ENCODE measurements at places on chromosomes 1 and 21.

DNA sequence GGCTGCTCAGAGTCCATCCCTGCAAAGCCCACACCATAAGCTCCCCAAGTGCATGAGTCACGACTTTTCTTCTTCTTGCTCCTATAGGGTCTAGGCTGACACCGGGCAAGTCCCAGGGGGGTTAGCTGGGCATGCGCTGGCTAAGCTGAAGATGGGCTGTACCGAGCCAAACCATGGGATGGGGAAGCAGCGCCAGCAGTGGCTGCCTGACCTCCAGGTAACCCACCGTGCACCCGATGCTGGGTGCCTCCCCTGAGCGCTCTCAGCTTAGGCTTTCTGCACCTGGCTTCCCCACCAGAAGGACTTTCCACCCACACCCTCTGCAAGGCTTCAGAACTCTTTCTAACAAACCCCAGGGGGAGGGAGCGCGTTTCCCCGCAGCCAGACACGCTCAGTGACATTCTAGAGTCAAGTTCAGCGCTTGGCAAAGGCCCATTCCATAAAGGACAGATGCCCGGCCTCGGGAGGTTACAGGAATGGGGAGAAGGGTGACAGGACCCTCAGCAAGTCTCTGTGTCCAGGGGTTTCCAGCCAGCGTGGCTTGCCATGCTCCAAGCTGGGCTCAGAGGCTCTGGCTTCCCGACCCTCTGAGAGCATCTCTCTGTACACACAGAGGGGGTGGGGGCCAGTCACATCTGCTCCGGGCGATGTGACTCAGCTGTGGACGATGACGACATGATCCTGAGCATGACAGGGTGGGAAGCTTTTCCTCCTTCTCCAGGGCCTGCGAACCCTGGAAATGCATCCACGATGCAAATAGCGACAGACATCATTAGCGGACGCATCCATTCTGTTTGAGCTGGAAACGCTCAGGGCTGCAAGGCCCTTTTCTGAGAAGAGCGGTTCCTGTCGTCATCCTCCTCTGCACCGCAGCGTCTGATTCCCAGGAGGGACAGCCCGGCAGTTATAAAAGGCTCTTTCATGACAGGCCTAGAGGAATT, 107.8 kb downstream of the SIK1 start:
- DNase-seq = peak; percentile 62

DNA sequence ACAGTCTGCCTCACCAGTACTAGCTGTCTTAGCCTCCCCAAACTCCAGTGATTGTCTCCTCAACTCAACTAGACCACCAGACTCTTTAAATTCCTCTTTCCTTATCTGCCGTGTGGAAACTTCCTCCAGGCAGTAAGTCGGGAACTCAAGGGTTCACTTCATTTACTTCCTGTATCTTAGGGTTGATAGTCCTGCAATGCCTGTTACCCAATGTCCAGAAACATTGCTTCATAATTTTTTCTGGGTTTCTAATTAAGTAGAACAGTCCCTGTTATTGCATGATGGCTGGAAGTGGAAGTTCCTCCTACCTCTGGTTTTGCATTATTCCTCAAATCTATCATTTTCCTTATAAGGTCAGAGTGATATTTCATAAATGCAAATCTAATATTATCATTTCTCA, 60.8 kb upstream of the RNF11 start:
- DNase-seq = no peak

- peak; percentile 34 for DNase-seq
Measured at GRCh38 chr21:45401054-45401518, 3.9 kb upstream of the COL18A1 start.

DNA sequence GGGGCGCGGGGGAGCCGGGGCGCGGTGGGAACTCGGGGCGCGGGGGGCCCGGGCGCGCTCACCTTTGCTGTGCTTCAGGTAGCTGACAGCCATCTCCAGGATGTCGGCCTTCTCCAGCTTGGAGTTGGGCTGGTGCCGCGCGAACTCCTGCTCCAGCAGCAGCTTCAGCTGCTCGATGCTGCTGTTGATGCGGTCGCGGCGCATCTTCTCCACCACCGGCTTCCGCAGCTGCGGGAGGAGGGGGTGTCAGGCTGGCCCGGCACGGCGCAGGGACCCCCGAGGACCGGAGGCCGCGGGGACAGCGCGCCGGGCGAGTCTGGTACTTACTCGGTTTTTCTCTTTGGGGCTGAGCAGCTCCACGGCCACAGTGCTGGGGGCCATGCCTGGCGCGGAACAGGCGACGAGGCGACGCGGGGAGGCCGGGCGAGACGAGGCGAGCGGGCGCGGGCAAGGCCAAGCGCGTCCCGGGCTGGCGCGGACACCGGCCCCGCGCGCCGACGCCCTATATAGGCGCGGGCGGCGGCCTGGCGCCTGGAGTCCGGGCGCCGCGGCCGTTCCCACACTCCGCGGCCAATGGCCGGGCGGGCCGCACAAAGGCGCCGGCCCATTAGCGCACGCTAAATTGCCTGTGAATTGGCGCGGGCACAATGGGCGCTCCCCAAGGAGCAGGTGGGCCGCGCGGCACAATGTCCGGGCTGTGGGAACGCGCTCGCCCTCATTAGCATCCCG, at the start of gene HES5:
Gene HES5, minus strand, starts transcription at position 480 of the 729 bp plus-strand sequence. Its CDS starts 99 bp downstream, at position 381.
- no peak for DNase-seq

DNA sequence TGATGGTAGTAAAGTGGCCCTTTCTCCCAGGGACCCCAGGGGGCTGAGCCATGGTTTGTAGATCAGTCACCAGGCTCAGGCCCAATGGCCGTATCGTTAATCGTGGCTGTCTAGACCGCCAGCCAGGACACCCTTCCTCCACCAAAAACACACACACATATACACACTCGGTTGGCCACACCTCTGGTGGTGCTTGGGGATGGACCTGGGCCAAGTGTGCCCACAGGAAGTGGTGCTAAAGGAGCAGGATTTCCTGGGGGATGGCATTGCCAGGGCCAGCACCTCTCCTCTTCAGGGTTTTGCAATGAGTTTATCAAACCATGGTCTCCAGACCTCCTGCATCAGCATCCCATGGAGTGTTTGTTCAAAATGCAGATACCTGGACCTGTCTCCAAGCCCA, 36.2 kb downstream of the CITED4 start:
- no peak for DNase-seq

GRCh38 chr1:182905321-182905720, 47.6 kb downstream of the SHCBP1L start:
- no peak for DNase-seq

- DNase-seq = no peak
Measured at GRCh38 chr1:223700942-223701637, 11.2 kb upstream of the CAPN2 start.

GRCh38 chr1:184556665-184557064, 169.8 kb downstream of the C1orf21 start:
- peak; percentile 59 for DNase-seq
